ENCODE measurements at places on chromosomes 3 and 15.

GRCh38 chr15:73932381-73933191 lies 6.3 kb downstream of the LOXL1 start:
- DNase-seq, result no peak

DNA sequence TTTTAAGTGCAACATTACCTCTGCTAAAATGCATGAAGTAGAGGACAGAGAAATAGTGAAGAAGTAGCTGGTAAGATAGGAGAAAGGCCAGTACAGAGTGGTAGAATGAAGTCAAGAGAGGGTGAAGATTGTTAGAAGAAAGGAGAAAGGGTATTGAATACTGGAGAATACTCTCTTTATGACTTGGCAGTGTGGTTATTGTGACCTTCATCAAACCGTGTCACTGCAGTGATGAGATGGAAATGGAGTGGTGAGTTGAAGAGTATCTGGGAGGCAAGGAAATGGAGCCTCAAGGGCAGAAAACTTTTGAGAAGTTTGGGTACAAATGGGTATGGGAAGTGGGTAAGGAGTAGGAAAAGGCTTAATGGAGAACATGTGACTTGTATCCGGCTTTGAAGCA lies 24.7 kb downstream of the MINDY2 start:
- DNase-seq, result no peak

GRCh38 chr3:165256554-165257065 lies 60.4 kb upstream of the SLITRK3 start:
- DNase-seq, result peak; percentile 28

GRCh38 chr3:104885214-104885814 lies 481.4 kb upstream of the ALCAM start:
- DNase-seq, result no peak

GRCh38 chr3:140378571-140379340 lies 299.1 kb upstream of the TRIM42 start:
- DNase-seq, result no peak

GRCh38 chr15:84947947-84948830 lies 33.5 kb upstream of the PDE8A start:
- DNase-seq, result no peak

- no peak for DNase-seq
Observed at GRCh38 chr3:151553888-151554287, 93.0 kb upstream of the IGSF10 start.

- no peak for DNase-seq
Observed at GRCh38 chr3:14376348-14377043, 25.9 kb upstream of the SLC6A6 start.

GRCh38 chr15:101138086-101138660 lies 113.7 kb downstream of the CHSY1 start:
- no peak for DNase-seq

DNA sequence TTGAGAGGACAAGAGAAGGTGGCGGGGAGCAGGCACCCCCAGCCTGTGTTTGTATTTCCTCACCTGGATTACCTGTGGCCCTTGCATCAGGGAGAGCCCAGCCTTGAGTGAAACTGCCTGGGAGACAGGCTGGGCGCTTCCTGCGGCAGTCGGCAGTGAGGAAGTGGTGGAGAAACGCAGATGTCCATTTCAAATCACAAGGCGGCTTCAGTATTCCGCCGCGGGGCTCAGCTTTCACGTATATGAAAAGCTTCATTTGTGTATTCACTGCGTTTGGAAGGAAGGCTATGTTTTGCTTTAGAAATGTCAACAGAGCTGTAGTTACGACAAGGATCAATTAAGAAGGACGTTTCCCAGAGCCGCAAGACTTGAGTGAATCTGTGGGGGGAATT lies 167.4 kb upstream of the CTDSPL start:
- DNase-seq, result no peak

DNA sequence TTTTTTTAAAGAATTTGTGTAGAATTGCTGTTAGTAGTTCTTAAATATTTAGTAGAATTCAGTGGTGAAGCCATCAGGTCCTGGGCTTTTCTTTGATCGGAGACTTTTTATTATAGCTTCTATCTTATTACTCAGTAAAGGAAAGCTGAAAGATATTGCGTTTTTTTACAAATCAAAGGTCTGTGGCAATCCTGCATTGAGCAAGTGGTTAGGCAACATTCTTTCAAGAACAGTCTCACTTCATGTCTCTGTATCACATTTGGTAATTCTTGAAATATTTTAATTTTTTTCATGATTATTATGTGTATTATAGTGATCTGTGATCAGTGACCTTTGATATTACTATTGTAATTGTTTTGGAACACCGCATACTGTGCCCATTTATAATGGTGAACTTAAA lies 140.8 kb downstream of the UNC13C start:
- DNase-seq, result no peak

DNA sequence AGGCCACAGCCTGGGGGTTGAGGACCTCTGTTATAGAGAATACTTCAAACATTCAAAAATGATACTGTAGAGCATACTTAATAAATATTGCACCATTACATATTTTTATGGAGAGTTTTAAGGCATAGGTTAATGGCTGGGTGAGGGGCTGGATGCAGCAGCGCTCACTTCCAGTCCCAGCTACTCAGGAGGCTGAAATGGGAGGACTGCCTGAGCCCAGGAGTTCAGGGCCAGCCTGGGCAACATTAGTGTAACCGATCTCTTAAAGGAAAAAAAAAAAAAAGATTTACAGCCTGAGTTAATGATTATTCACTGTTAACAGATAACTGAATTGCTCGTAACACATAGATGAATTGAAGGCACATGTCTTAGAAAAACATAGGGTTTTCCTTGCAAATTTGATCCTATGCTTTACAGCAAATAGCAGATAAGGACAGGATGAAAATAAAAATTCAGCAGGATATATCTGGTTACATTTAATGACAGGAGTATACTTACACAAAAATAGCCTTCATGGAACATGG lies 282.9 kb downstream of the TBC1D5 start:
- DNase-seq, result no peak

- no peak for DNase-seq
Observed at GRCh38 chr3:121869736-121870135, 24.5 kb upstream of the SLC15A2 start.

- DNase-seq, result no peak
Observed at GRCh38 chr3:174219738-174220137, 639.4 kb upstream of the NAALADL2 start.

DNA sequence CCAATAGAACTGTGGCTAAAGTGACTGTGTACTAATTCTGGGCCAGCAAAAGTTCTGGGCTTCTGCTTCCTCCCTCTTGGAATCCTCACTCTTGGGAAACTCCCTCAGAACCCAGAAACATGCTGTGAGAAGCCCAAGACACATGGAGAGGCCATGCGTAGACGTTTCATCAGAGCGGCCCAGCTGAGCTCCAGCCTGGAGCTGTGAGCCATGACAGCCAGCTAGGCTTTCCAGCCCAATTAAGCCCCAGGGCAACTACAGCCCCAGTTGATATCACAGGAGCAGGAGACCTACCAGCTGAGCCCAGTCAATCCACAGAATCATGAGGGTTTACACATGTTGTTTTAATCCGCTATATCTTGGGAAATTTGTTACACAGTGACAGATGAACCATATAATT lies 43.6 kb upstream of the CNOT10 start:
- no peak for DNase-seq

GRCh38 chr3:123859177-123859576 lies 25.0 kb downstream of the MYLK start:
- DNase-seq, result no peak

GRCh38 chr3:125211523-125212090 lies 941 bp downstream of the SLC12A8 start:
- no peak for DNase-seq

DNA sequence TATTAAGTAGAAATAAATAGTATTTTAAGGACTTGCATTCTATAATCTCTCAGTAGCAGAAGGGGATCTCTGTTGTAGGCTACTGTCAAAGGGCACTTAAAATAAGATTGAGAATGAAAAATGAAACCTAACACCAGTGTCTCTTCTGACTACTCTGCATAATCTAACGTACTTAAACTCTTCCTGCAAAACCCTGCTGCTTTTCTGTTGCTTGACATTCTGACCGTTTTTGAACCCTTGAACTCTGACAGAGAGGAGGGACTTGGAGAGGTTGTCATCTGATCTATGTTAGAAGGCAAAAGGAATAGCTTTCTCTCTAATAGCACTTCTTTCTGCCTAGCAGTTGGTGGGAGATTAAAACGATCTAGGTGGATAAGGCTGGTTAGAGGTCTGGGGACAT lies 204.6 kb downstream of the ZIC1 start:
- peak; percentile 71 for DNase-seq

- peak; percentile 84 for DNase-seq
Observed at GRCh38 chr15:75029378-75030022, 6.1 kb downstream of the PPCDC start.

- DNase-seq, result peak; percentile 80
Observed at GRCh38 chr15:60507596-60508424, 28.9 kb upstream of the ICE2 start.

- peak; percentile 75 for DNase-seq
Observed at GRCh38 chr3:196518966-196519717, 4.0 kb upstream of the SMCO1 start.

All from cerebellar cortex (tissue), 1 donor.